ENCODE measurements at places on chromosomes 11 and 22.

- DNase-seq, result no peak
Measured at GRCh38 chr22:20211997-20212753, 55.9 kb downstream of the RTN4R start.

GRCh38 chr11:8220261-8221045, 43.2 kb downstream of the LMO1 start:
- no peak for DNase-seq

- DNase-seq, result no peak
Measured at GRCh38 chr11:32435152-32435480, 223 bp downstream of the WT1 start.

DNA sequence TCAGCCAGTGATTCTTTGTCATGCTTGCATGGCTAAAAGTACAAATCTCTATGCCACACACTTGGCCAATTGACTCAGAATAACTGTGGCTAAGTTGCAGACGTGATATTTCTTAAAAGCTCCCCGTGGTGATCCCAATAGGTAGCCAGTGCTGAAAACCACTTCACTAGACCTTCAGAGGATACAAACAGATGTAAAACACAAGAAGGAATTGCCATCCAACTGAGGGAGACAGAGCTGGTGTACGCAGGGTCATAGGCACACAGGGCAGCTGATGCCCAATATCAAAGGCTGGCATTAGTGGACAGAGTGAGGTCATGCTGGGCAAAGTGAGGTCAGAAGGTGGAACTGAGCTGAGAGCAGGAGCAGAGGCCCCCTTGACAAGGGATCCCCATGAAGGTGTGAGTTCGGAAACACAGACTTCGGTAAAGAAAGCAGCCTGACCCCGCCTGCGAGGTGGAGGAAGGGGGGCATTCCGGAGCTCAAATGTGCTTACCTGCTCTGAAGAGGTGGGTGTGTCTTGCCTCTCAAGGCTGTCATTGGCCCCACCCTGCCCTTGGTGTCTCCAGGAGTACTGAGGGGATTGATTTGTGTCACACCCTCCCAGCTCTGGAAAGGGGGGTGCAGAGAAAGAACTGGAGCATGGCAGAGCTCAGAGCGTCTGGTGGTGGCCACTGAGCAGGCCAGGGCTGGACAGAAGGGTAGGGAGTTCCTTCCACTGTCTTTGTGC, 344.9 kb upstream of the B3GAT1 start:
- DNase-seq, result no peak

DNA sequence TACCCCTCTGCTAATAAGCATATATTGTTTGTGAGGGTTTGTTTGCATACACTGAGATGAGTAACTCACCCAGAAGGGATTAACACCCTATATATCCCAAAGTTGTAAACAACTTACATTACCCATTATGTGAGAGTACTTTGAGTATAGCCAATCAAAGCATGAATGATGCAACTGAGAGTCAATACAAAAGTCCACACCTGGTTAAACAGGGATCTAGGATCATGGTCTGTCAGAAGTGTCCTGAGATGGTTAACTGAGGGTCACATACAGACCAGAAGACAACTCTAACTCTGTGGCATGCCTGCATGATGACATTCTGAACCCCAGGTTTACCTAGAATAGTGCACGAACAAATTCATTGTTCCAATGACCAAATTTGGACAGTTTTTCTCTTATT, 17.4 kb upstream of the OR10A5 start:
- no peak for DNase-seq

- DNase-seq, result no peak
Measured at GRCh38 chr11:9385327-9385899, 961 bp downstream of the IPO7 start.

GRCh38 chr22:40211476-40212054, 33.8 kb downstream of the TNRC6B start:
- DNase-seq, result no peak

- DNase-seq, result no peak
Measured at GRCh38 chr22:42820045-42820763, 36.9 kb downstream of the ARFGAP3 start.

DNA sequence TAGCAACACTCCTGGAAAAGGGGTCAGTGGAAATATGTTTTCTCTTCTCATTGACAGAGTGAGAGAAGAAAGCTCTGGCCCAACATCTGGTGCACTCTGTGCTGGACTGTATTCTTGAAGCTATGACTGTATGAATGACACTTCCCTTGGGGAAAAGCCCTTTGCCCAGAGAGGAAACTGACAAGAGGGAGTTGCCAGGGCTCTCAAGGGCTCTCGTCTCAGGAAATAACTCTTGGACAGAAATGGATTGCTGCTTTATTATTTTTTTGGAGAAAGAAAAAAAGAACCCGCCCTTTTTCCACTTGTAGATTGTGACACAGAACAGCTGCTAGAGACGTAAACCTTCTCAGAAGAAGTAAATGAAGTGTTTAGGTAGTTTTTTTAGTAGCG, 11.4 kb downstream of the ETS1 start:
- no peak for DNase-seq

GRCh38 chr11:86182976-86183584, 61.5 kb upstream of the EED start:
- no peak for DNase-seq

GRCh38 chr11:112437096-112437495, 176.4 kb upstream of the PLET1 start:
- no peak for DNase-seq

DNA sequence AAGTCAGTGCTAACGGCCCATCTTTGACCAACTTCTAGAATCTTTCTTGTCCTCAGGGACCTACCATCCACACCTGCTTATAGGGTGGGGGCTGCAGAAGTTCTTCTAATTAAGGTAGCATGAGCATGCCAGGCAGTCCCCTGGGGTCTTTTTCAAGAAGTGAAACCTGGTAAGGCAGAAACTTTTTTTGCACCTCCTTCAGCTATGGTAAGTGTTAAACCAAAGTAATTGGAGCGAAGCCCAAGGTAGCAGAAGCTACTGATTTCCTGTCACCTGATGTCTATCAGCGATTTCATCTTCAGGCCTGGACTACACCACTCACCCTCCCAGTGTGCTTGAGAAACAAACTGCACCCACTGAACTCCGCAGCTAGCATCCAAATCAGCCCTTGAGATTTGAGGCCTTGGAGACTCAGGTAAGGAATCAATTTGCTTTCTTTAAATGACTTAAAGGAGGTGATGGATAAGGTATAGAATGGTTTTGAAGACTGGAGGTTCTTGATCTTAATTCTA, at the start of gene MS4A1:
TSS of gene MS4A1 (plus strand) at position 317 of the 512 bp plus-strand sequence. CDS start 6,528 bp downstream, outside the sequence.
- DNase-seq, result no peak

DNA sequence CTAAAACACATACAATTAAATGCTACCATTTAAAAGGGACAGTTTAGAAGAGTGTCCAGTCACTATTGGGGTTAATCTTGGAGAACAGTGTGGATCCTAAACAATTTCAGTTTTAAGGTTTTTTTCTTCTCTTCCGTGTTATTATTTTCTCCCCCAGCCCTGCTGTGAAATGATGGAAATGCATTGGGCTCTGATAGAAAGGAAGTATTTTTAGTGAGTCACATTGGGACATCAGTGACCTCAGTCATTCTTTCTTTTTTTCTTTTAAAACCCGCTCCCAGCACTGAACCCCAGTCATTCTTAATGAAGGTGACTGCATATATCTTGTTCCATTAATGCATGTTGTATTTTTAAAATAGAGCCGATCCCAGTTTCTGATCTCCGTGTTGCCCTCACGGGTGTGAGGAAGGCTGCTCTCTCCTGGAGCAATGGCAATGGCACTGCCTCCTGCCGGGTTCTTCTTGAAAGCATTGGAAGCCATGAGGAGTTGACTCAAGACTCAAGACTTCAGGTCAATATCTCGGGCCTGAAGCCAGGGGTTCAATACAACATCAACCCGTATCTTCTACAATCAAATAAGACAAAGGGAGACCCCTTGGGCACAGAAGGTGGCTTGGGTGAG, 93.2 kb upstream of the OR4B1 start:
- DNase-seq, result no peak

- DNase-seq, result no peak
Measured at GRCh38 chr11:103112364-103112763, 3.1 kb downstream of the DYNC2H1 start.

DNA sequence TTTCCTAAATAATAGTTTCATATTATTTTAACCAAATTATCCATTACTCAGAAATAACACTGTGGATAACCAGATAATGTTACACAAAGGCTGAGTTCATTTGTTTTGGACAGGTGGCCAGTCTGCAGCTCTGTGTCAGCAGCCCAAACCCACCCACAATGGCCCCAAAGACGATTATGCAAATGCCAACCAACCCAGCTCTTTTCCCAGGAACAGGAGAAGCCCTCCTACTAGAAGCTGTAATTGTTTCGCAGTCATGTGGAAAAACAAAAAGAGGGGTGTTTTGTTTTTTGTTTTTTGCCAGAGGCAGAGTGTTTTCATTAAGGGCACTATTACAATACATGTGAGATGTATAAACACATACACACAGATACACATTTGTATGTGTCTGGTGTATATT, 102.1 kb downstream of the FCHSD2 start:
- no peak for DNase-seq

DNA sequence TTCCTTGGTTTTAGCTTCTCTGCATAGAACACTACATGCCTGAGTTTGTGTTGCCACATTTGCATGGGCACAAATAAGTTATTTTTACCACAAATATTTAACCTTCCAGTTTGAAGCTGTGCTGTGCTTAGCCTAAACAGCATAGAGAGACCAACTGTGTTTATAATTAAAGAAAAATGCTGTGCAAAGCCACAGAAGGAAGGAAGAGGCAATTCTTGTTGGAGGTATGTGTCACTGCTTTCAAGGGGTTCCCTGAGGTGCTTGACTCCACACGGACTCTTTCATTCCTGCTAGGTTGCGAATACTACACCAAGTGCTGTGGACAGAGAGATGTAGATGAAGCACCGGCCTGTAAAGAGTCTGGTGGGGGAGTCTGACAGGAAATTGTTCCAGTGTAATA, 47.6 kb upstream of the OLFML1 start:
- DNase-seq, result no peak

DNA sequence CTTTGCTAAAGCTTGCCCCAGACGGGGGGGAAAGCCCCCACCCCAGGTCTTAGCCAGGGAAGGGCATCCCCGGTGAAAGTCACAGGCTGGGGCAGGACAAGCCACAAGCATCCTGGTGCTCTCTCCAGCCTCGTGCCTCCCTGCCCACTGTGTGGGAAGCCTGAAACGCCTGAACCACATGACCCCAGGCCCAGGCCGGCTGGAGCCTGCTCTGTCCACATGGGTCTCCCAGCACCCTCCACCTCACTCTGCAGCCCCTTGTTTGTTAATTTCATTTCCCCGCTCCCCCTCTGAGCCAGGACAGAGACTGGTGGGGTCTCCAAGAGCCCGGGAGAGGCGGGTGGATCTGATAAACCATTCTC, 58.3 kb upstream of the TCF20 start:
- DNase-seq, result no peak

Data from thoracic aorta (tissue), 2 donors.